ENCODE measurements at places on chromosomes 13 and 19.

- DNase-seq, result no peak
These were observed 137.7 kb downstream of the SOX1 start for GRCh38 chr13:112204346-112205327.

DNA sequence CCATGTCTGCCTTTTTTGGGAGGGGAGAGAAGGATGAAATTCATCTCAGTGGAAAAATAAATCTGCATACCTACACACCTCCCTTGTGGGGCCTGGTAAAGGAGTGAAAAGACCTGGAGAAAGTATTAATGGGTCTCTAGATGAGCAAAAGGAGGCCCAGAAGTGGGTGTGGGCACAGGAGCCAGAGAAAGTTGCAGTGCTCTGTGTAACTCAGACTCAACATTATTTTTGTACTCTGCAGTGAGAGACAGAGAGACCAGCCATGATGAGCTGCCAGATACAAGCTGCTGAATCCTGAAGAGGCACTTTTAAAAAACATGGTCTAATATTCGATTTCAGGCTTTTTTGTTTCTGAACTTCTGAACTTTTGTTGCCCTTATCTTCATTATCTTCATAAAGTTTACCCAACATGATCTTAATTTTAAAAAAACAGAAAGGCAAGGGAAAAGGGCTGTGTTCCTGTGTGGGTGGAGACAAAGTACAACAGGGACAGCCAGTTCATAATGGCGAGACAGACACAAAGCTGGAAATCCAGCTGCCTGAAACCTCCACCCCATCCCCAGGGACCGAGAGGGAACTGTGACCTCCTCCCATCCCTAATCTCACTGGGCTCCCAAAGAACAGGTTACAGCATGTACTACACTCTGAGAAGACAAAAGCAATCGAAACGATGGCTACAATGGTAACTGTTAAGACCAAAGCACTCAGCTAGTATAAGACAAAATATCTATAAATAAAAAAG lies 77.2 kb downstream of the KLF12 start:
- DNase-seq, result no peak

- DNase-seq, result no peak
These were observed 23.8 kb upstream of the PEPD start for GRCh38 chr19:33545217-33545981.

DNA sequence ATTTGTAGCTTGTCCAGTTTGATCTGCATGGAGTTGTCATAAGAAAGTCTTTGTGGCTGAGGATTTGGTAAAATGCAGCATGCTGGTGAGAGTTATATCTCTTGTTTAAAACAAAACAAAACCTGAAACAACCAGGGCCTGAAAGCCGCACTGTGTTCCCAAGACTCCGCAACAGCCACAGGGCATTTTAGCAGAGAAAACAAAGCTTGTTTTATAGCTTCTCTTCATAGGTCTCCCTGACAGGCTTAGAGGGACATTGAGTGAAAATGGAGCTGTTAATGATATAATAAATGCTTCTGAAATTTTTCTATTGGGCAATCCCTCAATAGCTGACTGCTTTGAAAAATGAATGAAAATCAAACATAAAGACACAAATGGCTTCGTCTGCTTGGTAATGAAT lies 148.7 kb upstream of the RNF113B start:
- DNase-seq, result no peak

DNA sequence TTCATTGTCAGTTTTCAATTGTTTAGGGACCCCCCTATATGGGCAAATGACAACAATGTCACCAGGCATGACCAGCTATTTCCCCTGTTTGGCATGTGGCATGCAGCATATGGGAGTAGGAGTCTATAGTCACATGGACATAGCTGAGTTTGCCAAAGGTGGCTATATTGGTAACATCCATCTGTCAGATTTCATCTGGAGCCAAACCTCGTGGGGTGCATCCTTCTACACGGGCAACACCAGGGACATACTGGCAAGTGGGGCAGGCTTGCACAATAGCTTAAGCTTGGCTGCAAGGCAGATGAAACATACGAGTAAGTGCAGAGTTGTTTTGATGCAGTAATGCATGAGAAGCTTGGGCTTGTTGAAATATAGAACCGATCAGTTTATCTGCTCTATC lies 24.5 kb upstream of the ZNF816 start:
- DNase-seq, result no peak

- DNase-seq, result no peak
These were observed 2.8 kb downstream of the PTGER1 start for GRCh38 chr19:14472202-14472938.

DNA sequence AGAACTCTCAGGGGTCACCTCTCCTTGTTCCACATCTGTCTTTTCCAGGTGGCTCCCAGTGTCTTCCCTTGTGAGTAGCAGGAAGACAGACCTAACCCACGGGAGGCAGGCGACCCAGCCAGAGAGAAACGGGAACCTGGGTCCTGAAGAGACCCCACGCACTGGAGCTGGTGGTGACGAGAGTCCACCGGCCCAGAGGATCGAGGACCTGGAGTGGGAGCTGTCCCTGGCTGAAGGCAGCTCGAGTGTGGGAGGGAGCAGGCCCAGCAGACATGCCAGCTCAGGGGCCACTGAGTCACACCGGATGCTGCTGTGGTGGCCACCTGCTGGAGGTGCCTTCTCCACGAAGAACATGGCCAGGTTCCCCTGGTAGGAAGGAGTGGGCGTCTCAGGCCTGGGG lies 66.5 kb upstream of the ATP12A start:
- DNase-seq, result no peak

DNA sequence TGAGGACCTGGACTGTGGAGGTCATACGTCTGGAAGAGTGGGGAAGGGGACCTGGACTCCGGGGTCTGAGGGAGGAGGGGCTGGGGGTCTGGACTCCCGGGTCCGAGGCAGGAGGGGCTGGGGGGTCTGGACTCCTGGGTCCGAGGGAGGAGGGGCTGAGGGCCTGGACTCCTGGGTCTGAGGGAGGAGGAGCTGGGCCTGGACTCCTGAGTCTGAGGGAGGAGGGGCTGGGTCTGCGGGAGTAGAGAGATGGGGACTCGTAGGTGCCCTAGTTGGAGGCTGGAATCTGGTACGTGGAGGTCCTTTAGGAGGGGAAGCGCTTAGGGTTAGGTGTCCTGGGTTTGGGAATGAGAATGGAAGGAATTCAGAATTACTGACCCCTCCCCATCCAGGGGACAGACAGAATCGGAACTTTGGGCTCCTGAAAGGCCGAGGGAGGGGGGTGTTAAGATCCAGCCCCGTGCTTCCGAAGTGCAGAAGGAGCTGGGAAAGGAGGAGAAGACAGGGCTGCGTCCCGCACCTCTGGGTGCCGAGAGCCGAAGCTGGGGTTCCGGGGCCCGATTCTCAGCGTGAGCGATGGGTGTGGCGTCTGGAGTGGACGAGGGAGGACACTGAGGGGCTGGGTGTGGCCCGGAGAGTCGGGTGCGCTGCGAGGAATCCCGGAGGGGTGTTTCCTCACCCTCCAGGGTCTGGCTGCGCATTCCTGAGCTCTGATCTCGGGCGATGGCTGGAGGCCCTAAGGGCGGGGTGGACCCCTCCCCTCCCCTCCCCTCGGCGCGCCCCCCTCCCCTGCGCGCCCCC lies 608 bp downstream of the MYADM start:
- DNase-seq, result no peak

- DNase-seq, result peak; percentile 89
These were observed 7.7 kb downstream of the KDM4B start for GRCh38 chr19:4976401-4977298.

GRCh38 chr19:54329476-54330165 lies 9.3 kb downstream of the LILRA4 start:
- DNase-seq, result no peak

DNA sequence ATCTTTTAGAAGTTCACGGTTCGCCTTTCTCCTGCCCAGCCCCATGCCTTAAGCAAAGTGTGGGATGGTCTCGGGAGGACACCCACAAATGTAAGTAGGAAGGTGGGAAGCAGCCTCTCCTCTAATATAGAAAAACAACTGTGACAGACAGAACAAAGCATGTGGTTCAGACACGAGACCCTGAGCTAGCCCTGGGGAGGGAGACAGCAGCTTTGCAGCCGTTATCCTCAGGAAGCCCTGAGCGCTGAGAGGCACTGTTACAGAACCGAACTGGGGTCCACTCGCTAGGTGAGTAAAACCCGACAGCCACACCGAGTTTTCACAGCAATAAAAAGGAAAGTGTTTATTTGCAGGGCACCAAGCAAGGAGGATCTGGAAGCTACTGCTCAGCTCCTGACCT lies 210.6 kb downstream of the UQCRFS1 start:
- DNase-seq, result no peak

GRCh38 chr13:113880651-113881611 lies 17.1 kb upstream of the GAS6 start:
- no peak for DNase-seq

DNA sequence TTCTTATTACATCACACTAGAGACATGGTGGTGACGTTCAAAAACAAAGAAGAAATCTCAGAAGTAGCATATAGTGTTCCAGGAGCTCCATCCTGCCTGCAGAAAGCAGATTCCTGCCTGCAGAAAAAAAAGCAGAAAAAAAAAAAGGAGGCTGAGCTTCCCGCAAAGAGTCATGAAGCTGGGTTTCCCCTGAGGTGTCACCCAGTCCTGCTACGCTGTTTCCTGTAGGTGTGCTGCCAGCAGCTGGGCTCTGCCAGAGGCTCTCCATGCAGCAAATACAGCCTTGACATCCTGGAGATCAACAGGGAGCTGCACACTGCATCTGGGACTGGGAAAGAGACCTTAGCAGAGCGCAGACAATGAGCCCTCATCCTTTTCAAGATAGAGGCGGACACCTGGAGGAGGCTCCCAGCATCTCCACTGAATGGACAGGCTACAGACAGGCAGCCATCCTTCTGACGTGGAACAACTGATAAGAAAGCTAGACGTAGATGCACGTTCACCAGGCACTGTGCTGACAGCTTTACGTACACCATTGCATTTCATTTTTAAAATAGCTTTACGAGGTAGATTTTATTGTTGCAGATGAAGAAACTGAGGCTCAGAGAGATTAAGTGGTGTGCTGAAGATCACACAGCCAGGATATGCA lies 350.9 kb downstream of the FOXO1 start:
- DNase-seq, result no peak

- no peak for DNase-seq
These were observed 102.7 kb downstream of the KDM4B start for GRCh38 chr19:5071579-5071978.

DNA sequence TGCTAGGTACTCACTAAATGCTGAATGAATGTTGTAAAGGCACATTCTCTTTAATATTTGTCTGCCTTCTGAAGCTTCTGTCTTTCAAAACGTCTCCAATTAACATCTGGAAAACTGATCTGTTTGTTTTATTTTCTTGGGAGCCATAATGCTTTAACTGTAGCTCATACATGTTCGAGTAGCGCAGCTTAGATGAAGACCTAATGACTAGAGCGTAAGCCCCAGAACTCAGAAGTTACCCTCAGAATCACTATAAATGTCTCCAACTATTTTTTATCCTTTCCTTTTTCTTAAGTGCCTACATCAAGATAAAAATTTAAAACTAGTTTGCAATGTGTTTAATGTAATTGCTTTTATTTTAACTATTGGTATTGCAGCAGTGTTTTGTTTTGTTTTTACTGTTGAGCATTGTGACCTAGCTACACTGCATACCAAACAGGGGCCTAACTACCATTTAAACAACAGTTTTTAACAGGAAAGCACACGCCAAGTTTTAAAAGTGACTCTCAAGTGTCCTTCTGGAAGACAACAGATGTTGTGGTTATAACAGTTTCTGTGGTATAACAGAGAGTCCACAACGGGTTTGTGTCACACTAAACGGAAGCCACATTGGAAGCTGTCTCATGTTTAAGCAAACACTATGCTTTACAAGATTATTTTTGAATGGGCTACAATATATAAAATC lies 42.0 kb downstream of the MRPL57 start:
- DNase-seq, result no peak

DNA sequence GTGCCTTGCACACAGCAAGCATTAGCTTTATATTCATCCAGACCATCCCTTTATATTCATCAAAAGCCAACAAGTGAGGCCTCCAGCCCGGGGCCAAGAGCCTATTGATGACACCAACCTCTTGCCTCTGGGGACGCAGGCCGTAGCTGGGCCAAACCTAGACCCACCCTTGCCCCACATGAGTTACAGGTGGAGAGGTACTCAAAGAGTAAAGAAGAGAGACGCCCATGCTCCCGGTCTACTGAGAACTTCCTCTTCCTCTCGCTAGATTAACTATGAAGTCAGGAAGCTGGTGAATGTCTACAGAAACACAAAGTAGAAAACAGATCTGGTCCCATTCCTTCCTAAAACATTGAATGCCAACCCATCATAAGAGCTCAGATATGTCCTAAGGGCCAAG lies 3.8 kb upstream of the MLNR start:
- DNase-seq, result no peak

DNA sequence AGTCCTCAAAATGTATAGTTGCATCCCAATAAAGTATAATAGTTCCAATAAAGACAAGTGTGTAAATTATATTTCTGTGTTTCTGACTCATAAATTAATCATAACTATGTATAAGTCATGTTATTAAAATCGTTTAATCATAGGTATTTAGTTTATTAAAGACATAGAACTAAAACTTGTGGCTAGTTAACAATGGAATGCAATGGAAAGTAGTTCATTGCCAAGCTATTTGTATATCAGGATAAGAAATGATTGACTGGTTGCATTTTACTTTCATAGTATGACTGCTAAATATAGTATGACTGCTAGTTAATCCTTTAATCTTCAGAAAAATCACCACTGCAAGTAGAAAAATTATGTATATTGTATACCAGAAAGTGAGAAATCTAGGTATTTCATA lies 16.9 kb downstream of the COG3 start:
- DNase-seq, result no peak

DNA sequence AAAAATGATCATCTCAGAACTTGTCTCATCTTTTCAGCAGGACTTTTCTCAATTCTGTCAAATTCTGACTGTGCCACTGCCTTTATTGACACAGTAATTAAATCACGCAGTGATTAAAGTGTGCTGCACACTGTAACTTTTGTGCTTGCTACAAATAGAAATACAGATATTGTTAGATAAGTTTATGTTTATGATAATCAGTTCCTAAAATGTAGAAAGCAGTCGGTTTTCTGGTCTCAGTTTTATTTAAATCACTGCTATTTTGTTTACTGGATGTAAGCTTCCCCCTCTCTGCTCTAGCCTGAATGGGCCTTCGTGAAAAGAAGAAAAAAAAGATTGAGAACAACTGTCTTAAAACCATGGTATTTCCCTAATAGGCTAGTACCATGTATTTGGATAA lies 258.8 kb upstream of the STARD13 start:
- no peak for DNase-seq

- no peak for DNase-seq
These were observed 880.6 kb upstream of the GPC6 start for GRCh38 chr13:92346046-92346445.
